ENCODE measurements at places on chromosomes 13 and 19.

- DNase-seq, result no peak
These were observed 1465.5 kb downstream of the SLITRK5 start for GRCh38 chr13:89136678-89137077.

GRCh38 chr19:10320602-10321416 lies 5.0 kb upstream of the FDX2 start:
- DNase-seq, result no peak

- DNase-seq, result no peak
These were observed 42.1 kb upstream of the C1QTNF9 start for GRCh38 chr13:24267274-24267673.

DNA sequence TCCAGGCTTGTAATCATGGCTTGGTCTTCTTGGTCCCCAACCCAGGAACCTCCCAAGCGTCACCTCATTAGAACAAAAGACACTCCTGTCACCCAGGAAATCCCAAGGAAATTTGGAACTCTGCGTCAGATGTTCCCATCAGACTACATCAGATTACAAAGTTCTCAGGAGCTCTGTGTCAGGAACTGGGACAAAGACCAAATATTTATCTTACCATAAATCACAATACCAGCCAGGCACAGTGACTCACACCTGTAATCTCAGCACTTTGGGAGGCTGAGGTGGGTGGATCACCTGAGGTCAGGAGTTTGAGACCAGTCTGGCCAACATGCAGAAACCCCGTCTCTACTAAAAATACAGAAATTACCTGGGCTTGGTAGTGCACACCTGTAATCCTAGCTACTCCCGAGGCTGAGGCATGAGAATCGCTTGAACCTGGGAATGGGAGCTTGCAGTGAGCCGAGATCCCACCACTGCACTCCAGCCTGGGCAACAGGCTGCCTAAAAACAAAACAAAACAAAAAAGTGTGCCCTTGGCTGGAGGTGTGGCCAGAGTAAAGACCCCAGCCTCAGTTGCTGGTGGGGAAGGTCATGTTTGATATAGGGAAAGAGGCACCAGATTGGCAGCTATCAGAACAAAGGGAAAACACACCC lies 16.7 kb upstream of the CCDC124 start:
- DNase-seq, result no peak

DNA sequence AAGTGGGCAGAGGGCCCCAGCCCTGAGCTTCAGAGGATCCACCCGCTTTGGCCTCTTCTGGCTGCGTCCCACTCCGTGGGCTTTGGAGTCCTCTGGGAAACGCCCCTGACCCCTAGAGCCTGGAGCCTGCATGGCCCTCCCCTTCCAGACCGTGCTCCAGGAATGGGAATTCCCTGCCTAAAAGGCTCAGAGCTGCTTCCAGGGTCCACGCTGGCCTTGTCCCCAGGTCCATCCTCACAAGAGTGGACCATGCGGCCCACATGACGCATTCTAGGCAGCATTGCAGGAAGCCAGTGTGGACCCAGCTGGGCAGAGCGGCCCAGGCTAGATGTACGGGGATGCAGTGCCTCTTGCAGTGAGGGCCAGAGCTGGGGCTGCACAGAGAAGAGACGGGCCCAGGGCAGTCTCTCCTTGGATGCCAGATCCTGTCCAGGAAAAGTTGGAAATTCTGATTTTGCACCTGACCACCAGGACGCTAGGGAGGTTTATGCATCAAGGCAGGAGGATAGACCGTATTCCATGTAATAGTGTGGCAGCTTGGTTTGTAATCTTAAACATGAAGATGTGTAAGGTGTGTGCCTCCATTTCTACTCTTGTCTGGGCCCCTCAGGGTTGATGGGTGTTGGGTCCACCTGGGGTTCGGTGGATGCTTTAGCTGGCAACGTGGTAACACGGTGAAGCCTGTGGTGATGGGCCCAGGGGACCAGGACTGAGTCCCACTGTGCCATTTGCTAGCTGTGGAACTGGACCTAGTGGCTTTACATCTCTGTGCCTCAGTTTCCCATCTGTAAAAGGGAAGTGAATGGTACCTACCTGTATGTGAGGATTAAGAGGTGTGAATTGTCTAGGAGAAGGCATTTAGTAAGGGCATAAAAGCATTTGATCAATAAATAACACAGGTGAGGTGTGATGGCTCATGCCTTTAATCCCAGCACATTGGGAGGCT lies 14.8 kb upstream of the FXYD3 start:
- DNase-seq, result no peak

GRCh38 chr19:17766543-17767131 lies 15.4 kb downstream of the FCHO1 start:
- no peak for DNase-seq

GRCh38 chr19:35932291-35932936 lies 3.8 kb upstream of the LRFN3 start:
- DNase-seq, result no peak

DNA sequence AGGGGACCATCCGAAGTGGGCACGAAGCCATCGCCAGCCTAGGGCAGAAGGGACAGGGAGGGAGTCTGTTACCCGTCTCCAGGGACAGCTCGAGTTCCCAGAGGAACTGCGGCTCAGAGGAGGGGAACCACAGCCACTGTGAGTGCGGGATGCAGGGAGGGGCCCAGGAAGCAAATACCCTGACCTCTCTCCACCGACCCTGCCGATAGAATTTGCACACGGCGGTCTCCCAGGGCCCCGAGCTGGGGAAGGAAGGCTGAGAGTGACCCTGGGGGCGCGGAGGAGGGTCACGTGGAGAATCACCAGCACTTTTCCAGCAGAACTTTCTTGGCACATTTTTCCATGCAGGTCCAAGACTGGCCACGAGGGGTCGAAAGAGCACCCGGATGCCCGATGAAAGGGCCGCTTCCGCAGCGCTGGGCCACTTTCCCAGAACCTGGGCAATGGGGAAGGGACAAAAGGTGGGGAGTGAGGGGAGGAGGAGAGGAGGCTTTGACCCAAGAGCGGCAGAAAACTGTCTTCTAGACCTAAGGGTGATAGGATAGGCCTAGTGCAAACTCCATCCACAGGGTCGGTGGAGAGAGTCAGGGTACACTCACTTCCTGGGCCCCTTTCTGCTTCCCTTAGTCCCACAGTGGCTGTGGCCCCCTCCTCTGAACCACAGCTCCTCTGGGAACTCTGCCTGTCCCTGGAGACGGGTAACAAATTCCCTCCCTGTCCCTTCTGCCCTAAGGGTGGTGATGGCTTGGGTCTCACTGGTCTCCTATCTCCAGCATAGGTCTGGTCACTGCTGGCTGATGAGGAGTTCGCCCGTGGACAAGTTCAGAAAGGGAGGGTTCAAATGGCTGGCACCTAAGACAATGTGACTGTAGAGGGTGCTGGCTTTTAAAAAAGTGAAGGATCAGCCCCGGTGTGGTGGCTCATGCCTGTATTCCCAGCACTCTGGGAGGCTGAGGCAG lies 5.3 kb upstream of the GPR4 start:
- DNase-seq, result no peak

GRCh38 chr19:48954595-48955307 lies at the start of gene BAX:
Gene BAX (plus strand): TSS chr19:48954875. CDS start chr19:48954929, 54 bp downstream.
- peak; percentile 100 for DNase-seq

All from NCI-H1930 (cell line).